HFFc6 (cell line): ENCODE measurements at places on chromosomes 7 and 10. TPM values are rescaled to one million over a fixed set of nuclear protein-coding genes. Genes with fewer than 3 reads are reported as not detected.
A peak's percentile ranks its signal among the peaks of the same experiment; 100 is the strongest.

- no peak for DNase-seq
These were observed 127.7 kb downstream of the DYNC1I1 start for GRCh38 chr7:95899919-95900513.

GRCh38 chr10:36683421-36683820, 442.0 kb upstream of the ANKRD30A start:
- no peak for DNase-seq

GRCh38 chr10:14328881-14329672, 1.6 kb downstream of the FRMD4A start:
- no peak for DNase-seq

DNA sequence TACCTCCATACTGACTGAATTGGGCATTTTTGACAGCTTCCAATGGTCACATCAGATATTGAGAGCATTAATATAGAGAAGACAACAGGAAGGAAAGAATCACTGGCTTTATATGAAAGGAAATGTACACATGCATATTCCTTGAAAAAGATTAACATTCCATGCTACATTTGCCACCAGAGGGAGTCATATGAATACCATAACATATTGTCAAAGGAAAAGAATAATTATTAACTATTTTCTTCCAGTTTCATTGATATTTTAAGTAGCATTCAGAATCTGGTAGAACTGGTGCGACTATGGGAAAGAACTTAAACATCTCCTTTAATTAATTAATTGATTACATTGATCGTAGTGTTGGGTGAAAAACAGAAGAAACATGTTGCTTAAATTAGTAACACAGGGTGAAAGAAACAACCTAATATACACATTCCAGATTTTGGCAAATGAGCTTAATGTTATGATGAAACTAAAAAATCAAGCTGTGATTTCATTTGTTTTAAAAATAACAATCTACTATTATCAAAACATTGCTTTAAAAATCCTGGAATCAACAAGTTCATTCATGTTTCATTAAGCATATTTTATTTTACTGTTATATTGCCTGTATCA, 71.5 kb downstream of the GPR85 start:
- peak; percentile 52 for DNase-seq

DNA sequence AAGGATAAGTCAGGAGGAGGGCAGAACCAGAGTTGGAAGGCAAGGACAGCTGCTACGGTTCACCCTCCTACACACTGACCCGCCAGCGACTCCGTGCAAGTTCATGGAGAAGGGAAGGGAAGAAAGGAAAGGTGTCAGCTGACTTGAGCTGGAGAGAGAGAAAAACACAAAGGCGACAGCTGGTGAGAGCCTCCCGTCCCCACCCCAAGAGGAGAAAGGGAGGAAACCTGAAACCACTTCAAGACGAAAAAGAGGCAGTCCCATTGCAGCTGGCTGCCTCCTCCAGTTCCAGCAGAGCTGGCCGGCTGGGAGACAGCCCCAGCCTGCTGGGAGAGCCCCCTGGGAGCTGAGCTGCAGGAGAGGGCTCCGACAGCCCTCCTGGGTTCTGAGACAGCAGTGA, 75.2 kb downstream of the PARD3 start:
- peak; percentile 41 for DNase-seq

DNA sequence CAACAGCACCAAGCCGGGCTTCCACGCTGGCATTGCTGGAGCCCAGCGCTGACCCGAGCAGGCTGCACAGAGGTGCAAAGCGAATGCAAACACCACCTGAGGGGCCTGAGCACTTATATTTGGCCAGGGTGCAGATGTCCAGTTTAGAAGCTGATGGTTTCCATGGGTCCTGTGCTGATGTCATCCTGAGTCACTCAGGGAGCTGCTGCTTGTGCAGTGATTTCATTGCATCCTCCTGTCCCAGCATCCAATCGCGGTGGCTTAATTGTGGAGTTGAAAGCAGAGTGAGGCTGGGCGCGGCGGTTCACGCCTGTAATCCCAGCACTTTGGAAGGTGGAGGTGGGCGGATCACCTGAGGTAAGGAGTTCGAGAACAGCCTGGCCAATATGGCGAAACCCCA, 410.2 kb upstream of the KLF6 start:
- peak; percentile 43 for DNase-seq

GRCh38 chr7:136030867-136031318, 53.7 kb upstream of the MTPN start:
- DNase-seq: no peak

DNA sequence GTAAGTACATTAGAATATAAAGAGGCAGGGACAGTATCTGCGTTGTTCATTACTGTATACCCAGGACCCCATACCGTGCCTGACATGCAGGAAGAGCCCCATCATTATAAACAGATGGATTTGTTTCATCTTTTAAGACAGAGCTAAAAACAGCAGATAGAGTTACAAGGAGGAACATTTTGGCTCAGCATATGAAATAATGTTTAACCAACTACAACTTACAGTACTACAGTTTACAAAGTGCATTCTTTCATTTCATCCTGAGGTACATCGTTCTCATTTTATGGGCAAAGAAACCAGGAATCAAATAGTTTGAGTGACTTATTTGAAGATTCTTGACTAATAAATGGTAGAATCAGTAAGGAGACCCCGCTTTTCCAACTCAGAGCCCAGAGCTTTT, 38.1 kb upstream of the AGBL3 start:
- DNase-seq: no peak

DNA sequence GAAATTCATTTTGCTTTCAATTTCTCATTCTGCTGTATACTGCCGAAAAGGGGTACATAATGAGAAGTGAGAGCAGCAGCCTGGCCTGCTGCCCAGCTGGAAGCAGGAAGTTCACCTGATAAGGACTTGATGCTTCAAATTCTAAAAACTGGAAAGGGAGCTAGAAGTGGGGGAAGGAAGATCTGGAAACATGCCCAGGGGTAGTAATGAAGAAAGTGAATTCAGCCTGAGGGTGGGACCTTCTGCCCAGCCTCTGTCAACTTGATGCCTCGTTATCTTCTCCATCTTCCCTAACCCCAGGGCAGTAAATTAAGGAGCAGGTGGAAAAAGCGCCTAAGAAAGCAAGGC, 69.4 kb downstream of the ARMH3 start:
- DNase-seq: no peak

DNA sequence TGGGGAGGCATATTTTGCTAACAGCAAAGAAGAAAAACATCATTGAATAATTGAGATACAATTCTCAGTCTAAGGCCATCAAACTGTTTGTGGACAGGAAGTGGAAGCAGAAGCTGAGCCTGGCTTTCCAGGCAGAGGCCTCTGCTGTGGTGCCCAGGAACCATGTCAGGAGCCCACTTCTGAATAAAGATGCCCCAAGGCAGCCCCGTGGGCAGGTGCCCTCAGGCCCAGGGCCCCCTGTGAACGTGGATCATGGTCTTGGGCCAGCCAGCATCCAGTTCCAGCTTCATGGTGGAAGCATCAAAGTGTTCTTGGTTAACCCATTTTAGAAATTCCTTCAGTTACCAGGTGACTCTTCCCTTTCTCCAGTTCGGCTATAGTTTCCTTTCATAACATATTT, 346.8 kb downstream of the PTPRN2 start:
- DNase-seq: no peak

DNA sequence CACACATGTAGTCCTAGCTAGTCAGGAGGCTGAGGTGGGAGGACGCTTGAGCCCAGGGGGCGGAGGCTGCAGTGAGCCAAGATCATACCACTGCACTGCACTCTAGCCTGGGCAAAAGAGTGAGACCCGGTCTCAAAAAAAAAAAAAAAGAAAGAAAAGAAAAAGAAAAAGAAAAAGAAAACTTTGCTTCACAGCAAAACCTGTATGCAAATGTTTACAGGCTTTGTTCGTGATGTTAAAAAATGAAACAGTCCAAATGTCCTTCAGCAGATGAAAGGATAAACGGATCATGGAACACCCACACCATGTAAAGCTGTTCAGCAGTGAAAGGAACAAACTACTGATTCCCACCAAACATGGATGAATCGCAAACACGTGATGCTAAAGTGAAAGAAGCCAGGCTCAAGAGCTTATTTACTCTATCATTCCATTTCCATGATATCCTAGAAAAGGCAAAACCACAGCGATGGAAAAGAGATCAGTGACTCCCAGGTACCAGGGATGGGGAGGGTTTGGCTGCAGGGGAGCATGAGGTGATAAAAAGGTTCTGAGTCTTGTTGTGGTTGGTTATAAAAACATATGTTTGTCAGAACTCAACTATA, 15.1 kb downstream of the LRRC20 start:
- DNase-seq: peak; percentile 41

DNA sequence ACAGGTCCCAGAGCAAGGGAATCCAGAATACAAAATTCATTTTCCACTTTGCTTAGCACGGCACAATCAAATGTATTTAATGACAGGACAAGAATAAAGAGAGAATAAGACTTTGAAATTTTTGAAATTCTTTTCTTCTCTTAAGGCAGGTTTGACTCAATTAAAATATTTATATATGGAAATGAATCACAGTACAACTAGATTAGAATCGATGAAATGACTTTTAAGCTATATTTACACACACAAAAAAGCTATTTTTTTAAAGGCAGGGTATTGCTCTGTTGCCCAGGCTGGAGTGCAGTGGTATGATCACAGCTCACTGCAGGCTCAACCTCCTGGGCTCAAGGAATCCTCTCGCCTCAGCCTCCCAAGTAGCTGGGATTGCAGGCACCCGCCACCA, 265.4 kb upstream of the SLC26A5 start:
- DNase-seq: no peak

GRCh38 chr10:10208196-10208595, 809.5 kb upstream of the CELF2 start:
- no peak for DNase-seq

DNA sequence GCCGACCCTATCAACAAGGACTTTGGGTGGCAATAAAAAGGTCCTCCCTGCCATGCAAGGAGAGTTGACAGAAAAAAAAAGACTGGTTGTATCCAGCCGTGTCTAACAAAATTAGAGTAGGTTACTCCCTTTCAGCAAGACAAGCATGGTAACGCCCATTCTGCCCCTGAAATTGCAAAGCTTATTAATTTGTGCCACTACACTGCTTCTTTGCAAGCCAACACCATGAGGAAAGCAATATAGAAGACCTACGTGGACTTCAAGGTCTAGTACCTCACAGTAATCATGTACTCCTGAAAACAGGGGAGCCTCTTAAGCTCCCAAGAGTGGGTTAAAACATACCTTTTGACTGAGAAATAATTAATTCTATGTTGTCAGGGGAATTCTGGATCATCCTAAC, 90.3 kb downstream of the FRMPD2 start:
- no peak for DNase-seq

DNA sequence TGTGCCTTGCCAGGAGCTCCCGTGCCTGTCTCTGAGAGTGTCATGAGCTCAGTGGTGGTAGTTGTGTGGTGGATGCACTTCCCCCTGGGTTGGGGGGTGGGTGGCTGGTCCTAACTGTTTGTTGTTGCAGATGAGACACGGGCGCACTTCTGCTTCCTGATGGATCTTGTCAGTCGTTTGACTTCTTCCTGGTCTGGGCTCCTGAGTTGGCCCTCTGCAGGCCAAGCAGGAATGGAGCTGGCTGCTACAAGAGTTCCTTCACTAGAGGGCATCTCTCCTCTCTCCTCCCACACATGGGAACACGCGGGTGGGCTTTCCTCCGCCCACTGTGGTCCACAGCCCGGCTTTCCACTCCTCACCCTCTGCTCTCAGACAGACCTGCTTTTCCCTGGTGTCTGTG, 82.0 kb downstream of the BMS1 start:
- peak; percentile 28 for DNase-seq

NANOS1 gene
- 0.07 to 0.24 TPM (median 0.09 TPM) in 3 replicates for total RNA-seq

PDZD7 gene
- 0.96 to 2.1 TPM (median 1.2 TPM) in 3 replicates for total RNA-seq

DNAJC12 gene
- total RNA-seq: 0.31 to 0.33 TPM in 2 of 3 replicates, not detected in the other

SEMA3A gene
- total RNA-seq: 57.6 and 72.3 TPM in 2 replicates

LRGUK gene
- total RNA-seq: 0.05 to 0.32 TPM (median 0.09 TPM) in 3 replicates

TDRD1 gene
- not detected in 2 replicates for total RNA-seq

ANKRD30A gene
- total RNA-seq: not detected in 3 replicates

C7orf33 gene
- total RNA-seq: not detected in 3 replicates
